ENCODE measurements at places on chromosomes 11 and 22.

DNA sequence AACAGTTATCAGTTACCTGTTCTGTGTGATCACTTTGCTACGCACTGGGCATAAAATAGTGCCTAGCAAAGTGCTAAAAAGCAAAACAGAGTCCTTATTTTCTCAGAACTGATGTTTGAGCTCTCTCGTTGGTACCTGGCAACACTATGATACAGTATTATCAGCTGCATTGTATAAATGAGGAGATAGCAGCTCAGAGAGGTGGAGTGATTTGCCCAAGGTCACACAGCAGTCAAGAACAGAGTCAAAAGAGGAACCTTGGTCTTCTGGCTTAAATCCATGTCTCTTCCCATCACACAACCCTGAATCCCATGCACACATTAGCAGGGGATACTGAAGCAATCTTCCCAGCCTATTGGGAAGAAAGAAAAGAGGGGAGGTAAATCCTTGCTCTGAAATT lies 580.5 kb downstream of the SOX6 start:
- no peak for DNase-seq

GRCh38 chr11:130815956-130816355 lies 100.3 kb downstream of the SNX19 start:
- no peak for DNase-seq

- DNase-seq = peak; percentile 41
These were observed 6.5 kb downstream of the KREMEN1 start for GRCh38 chr22:29079218-29079901.

GRCh38 chr11:122850076-122850631 lies 11.9 kb downstream of the CRTAM start:
- no peak for DNase-seq

DNA sequence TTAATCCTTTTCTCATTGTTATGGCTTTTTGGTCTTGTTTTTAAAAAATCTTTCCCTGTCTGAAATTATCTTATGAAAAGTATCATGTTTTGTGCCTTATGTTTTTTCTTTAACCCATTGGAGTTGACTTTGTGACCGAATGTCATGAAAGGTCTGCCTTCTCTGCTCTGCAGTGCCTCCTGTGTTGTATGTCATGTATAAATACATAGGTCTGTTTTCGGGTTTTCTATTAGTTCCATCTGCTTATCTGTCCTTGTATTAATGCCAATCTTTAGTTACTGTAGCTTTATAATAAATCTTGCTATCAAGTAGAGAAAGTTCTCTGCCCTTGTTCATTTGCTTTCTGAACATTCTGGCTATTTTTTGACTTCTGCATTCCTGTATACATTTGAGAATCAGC lies 73.0 kb downstream of the ZBTB44 start:
- DNase-seq = no peak

DNA sequence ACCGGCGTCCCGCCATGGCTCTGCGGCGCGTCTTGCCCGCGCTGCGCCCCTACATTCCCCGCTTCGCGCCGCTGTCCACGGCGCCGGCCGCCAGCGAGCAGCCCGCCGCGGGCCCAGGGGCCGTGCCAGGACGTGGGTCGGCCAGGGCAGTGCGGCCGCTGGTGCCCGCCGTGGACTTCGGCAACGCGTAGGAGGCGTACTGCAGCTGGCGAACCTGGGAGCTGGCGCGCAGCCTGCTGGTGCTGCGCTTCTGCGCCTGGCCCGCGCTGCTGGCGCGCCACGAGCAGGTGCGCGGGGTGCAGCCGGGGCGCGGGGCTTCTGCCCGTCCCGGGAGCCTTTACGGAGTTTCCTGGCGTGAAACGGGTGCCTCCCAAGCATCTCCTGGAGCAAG lies 20.1 kb downstream of the DGCR6L start:
- no peak for DNase-seq

DNA sequence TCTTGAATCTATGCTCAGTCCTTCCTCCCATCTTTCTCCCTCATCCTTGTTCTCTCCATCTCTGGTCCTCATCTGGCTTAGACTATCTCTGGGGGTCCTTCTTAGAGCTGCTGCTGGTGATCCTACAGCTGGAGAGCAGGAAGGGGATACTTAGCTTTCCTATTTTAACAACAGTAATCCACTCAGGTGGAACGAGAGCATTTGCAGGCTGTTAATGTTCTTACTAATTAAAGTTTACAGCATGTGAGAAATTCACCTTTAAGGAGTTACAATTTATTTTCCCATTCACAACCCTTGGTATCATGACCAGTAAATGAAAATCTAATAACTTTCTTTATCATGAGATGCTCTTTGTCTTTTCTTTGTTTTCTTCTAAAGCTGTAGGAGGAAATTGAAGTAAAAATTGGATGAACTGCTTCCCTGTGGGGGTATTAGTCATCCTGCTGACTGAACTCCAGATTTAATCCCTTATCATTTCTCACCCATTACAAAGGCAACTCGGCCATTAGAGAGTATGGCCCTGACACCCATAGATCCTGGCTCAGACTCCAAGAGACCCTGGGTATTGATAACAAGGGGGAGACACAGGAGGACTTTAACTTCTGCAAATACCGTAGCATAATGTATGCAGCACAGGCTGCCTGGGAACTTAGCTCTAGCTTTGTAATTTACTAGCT lies 37.6 kb upstream of the MTNR1B start:
- DNase-seq = no peak

All from foreskin melanocyte (primary cell).